Epithelial cell of umbilical artery (primary cell): ENCODE measurements at places on chromosomes 13 and 19. TPM values are rescaled to one million over a fixed set of nuclear protein-coding genes. Genes with fewer than 3 reads are reported as not detected.

Gene GAS6
- 51.8 and 68.5 TPM in 2 replicates for total RNA-seq

Gene IRGC
- not detected in 2 replicates for total RNA-seq

Gene TYROBP
- total RNA-seq: not detected in 2 replicates

Gene KLHL1
- not detected in 2 replicates for total RNA-seq

Gene SMIM44
- total RNA-seq: not detected in 2 replicates

Gene VSIG10L
- total RNA-seq: under 0.01 and 0.15 TPM in 2 replicates

Gene STRN4
- 59.7 and 65.3 TPM in 2 replicates for total RNA-seq

Gene NKG7
- total RNA-seq: not detected in 2 replicates

Gene LSM4
- 128 and 177 TPM in 2 replicates for total RNA-seq

Gene PEG3
- total RNA-seq: 0.32 TPM in 1 of 2 replicates, not detected in the other

Gene PCDH8
- total RNA-seq: not detected in 2 replicates

Gene ATXN8OS
- total RNA-seq: not detected in 2 replicates

Gene MEDAG
- total RNA-seq: 29.6 and 90.3 TPM in 2 replicates

Gene EXOC3L2
- total RNA-seq: 1.1 and 4.2 TPM in 2 replicates

Gene FSTL3
- total RNA-seq: 18.1 and 47.4 TPM in 2 replicates

Gene IZUMO2
- not detected in 2 replicates for total RNA-seq

Gene WDR88
- not detected in 2 replicates for total RNA-seq

Gene WDR87
- not detected in 2 replicates for total RNA-seq

Gene PLPPR3
- total RNA-seq: 0.15 and 0.97 TPM in 2 replicates

Gene C19orf12
- total RNA-seq: 17.8 and 18.2 TPM in 2 replicates

Gene NEK3
- total RNA-seq: 13.5 and 17.5 TPM in 2 replicates

Gene CGB8
- total RNA-seq: not detected in 2 replicates

Gene CYP2F1
- total RNA-seq: not detected in 2 replicates

Gene ASF1B
- 17.9 TPM in 2 replicates for total RNA-seq

Gene ZNF160
- total RNA-seq: 16.2 and 19.8 TPM in 2 replicates

Gene KLK10
- total RNA-seq: not detected in 2 replicates

Gene STARD13
- 23.7 and 25.0 TPM in 2 replicates for total RNA-seq

Gene GPR183
- total RNA-seq: not detected in 2 replicates

Gene GRIN3B
- 0.65 TPM in 1 of 2 replicates, not detected in the other for total RNA-seq

Gene ALG11
- total RNA-seq: 20.8 and 38.3 TPM in 2 replicates

Gene PCDH9
- 2.9 and 6.2 TPM in 2 replicates for total RNA-seq

Gene OLFM2
- total RNA-seq: 0.46 and 5.2 TPM in 2 replicates

Gene MTUS2
- under 0.01 TPM in 1 of 2 replicates, not detected in the other for total RNA-seq

Gene STOML3
- total RNA-seq: not detected in 2 replicates

Gene CNFN
- not detected in 2 replicates for total RNA-seq

Gene ZNF440
- total RNA-seq: 5.2 and 7.3 TPM in 2 replicates

Gene IGSF23
- not detected in 2 replicates for total RNA-seq

Gene FPR3
- under 0.01 TPM in 1 of 2 replicates, not detected in the other for total RNA-seq

Gene PAK4
- total RNA-seq: 6.8 TPM in 2 replicates

Gene METTL21C
- not detected in 2 replicates for total RNA-seq

Gene WDR62
- 4.2 and 7.0 TPM in 2 replicates for total RNA-seq

Gene SBK2
- total RNA-seq: not detected in 2 replicates

Gene OR2Z1
- total RNA-seq: not detected in 2 replicates

Gene CCDC70
- total RNA-seq: not detected in 2 replicates
